Ascending aorta (tissue), 2 donors: ENCODE measurements at places on chromosomes 7 and 10. TPM values are rescaled to one million over a fixed set of nuclear protein-coding genes. Genes with fewer than 3 reads are reported as not detected.

- no peaks in the 10 kb centered on the region for H3K4me1 ChIP-seq
- H3K27ac ChIP-seq, result no peak overlapping the region
- H3K4me3 ChIP-seq, result no peak overlapping the region
- no peaks in the 10 kb centered on the region for H3K36me3 ChIP-seq
Observed at GRCh38 chr7:90816511-90817142, 220.5 kb downstream of the CDK14 start.

DNA sequence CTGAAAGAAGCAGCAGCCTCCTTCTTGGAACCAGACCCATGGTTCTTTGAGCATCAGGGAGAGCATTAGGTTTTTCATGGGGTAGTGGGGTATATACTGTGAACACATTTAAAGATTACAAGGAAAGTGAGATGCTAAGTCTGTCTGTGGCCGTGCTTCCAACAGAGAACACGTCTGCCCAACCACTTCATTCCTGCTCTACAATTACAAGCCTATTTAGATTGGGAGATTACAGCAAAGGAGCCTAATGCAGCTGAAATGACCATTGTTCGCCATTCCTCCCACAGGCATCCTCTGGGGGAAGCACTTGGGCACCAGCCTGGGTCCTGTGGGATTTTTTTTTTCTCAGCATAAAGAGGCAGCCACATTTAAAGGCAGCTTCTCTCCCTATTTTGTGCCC, 536.4 kb downstream of the XPNPEP1 start:
- H3K27ac ChIP-seq, result no peak overlapping the region
- no peak overlapping the region for H3K4me3 ChIP-seq
- H3K27me3 ChIP-seq, result no peaks in the 10 kb centered on the region
- no peaks in the 10 kb centered on the region for H3K36me3 ChIP-seq
- H3K4me1 ChIP-seq, result no peaks in the 10 kb centered on the region

DNA sequence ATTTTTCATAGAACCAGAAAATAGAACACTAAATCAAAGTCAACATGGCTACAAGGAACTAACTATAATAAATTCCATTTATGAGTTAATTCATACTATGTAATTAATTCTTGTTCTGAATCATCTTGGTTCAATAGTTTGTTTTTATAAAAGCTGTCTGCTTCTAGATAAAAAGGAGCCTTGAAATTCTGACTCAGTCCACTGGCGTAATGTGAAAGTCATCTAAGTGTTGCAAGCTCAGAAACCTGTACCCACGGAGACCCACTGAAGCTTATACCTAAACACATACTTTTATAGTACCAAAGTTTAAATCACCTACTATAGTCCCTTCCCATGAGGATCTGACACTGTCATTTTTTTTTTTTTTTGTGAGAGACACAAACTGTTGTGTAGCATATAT, 489.4 kb downstream of the SEMA3D start:
- H3K4me1 ChIP-seq, result peaks cover 3% of the 10 kb centered on the region
- DNase-seq, result no peak
- H3K4me3 ChIP-seq, result no peak overlapping the region
- H3K36me3 ChIP-seq, result no peaks in the 10 kb centered on the region
- no peaks in the 10 kb centered on the region for H3K27me3 ChIP-seq

The PRDX3 gene
- total RNA-seq, result 34.9 TPM

The UPK3BL1 gene
- 28.5 TPM for total RNA-seq
